ENCODE measurements at places on chromosomes 4 and X.

DNA sequence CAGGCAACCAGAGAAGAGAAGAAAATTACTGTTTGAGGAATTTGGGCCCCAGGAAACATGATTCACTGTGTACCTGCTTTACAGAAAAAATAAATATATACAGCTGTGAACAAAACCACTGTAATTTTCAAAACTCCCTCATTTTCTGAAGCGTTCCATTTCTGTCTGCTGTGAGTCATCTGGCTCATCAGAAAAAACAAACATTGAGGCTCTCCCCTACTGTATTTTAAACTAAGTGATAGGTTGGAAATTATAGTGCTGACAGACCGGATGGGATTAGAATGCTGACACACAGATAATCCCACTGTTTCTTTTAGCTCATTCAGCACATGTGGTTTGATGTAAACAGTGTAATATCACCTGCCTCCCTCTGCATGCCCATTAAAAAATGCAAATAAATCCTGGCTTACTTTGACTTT is 847.0 kb downstream of the TRIML1 start:
- DNase-seq: no peak

DNA sequence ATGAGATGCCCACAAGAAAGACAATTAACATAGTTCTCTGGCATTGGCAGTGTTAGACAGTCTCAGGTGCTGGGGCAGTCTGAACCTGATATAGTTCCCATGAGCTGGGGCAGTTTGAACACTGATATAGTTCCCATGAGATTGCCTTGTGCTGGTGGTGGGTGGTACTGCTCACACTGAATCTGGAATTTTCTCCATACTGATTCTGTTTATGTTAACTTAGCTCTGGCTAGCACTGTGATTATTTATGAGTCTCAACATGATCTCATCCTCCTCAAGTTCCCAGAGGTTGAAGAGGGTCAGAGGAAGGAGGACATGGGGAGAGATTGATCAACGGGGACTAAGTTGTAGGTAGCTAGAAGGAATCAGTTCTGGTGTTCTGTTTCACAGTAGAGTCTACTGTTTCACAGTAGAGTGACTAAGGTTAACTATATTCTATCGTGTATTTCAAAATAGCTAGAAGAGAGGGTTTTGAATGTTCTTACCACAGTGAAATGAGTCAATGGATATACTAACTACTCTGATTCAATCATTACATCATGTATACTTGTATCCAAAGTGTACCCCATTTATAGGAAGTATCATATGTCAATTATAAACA is 379.9 kb downstream of the ADAM29 start:
- no peak for DNase-seq

DNA sequence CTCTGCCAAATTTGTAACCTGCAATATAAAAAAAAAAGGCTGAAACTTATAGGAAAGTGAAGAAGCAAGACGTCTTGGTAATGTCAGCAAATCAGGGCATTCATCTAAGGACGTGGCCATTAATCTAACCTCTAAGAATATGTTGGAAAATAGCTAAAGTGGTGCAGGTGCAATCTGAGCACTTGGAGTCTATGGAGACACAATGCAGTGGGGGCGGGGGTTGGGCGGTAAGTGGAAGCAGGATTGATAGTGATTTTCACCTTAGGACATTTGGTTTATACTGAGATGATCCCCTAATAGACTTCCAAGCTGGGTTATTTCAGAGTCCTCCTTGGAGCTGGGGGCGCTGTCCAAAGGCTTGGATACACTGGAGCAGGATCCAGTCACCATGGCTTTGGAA is 283.4 kb downstream of the EPHA5 start:
- no peak for DNase-seq

GRCh38 chrX:16665089-16665488 is 15.1 kb downstream of the S100G start:
- no peak for DNase-seq

DNA sequence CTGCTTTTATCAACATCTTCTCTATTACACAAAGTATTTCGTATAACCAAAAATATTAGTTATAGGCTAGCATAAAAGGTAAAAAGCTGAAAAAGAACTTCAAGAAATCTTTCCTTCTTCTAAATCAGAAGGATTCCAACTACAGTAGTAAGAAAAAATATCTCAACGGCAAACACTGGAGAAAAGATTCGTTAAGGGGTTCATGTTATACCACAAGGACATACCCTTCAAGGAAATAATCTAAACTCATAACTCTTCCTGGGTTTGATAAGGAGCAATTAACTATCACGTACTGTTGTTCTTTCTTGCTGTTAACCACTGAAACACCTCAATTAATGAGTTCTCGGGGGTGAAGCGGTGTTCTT is 1.5 kb downstream of the SMIM14 start:
- DNase-seq: no peak

DNA sequence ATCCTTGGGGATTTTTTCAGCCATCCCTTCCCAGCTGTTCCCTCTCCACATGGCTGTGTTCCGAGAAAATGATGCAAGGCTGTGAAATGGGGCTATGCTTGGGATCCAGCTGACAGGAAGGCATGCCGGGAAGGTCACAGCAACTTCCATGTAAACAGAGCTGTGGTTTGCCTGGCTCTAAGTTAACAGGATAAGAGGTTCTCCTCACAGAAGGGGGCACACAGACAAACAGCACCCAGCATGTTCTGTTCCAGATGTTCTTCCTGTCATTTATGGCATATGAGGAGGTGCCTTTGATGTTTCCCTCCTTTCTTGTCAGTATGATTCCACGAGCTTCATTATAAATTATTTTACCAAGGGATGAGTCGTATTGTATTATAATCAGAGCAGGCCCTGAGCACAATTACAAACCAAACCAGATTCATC is 220.7 kb downstream of the ANTXR2 start:
- DNase-seq: no peak

- DNase-seq: no peak
These were observed 851 bp downstream of the POLR2B start for GRCh38 chr4:56979421-56980072.

- DNase-seq: no peak
These were observed 26.1 kb downstream of the FAM47E start for GRCh38 chr4:76277667-76278066.

GRCh38 chr4:83785891-83786290 is 250.0 kb downstream of the GPAT3 start:
- no peak for DNase-seq

Data from suprapubic skin (tissue), 4 donors.